ENCODE measurements at places on chromosomes 3 and 15. TPM values are rescaled to one million over a fixed set of nuclear protein-coding genes. Genes with fewer than 3 reads are reported as not detected.

UACA gene
- total RNA-seq, result 135 TPM

MTFMT gene
- total RNA-seq, result not detected

IL12A gene
- total RNA-seq, result not detected

LIPH gene
- total RNA-seq, result 15.2 TPM

GCNT3 gene
- total RNA-seq, result 16.9 TPM

KIF7 gene
- total RNA-seq, result 8.0 TPM

CACNA2D3 gene
- total RNA-seq, result 2.9 TPM

OSTN gene
- total RNA-seq, result not detected

ATP13A5 gene
- not detected for total RNA-seq

SEMA5B gene
- total RNA-seq, result 1.8 TPM

MESP2 gene
- not detected for total RNA-seq

LTF gene
- total RNA-seq, result 275 TPM

MYL3 gene
- not detected for total RNA-seq

FSD2 gene
- total RNA-seq, result not detected

SLC22A13 gene
- not detected for total RNA-seq

CCDC13 gene
- total RNA-seq, result 0.58 TPM

GRCh38 chr3:102223132-102223531 lies 211.7 kb upstream of the ZPLD1 start:
- H3K27me3 ChIP-seq, result no peaks in the 10 kb centered on the region
- no peak overlapping the region for H3K27ac ChIP-seq
- no peak for DNase-seq
- no peaks in the 10 kb centered on the region for H3K36me3 ChIP-seq
- H3K4me1 ChIP-seq, result peaks cover 15% of the 10 kb centered on the region

DNA sequence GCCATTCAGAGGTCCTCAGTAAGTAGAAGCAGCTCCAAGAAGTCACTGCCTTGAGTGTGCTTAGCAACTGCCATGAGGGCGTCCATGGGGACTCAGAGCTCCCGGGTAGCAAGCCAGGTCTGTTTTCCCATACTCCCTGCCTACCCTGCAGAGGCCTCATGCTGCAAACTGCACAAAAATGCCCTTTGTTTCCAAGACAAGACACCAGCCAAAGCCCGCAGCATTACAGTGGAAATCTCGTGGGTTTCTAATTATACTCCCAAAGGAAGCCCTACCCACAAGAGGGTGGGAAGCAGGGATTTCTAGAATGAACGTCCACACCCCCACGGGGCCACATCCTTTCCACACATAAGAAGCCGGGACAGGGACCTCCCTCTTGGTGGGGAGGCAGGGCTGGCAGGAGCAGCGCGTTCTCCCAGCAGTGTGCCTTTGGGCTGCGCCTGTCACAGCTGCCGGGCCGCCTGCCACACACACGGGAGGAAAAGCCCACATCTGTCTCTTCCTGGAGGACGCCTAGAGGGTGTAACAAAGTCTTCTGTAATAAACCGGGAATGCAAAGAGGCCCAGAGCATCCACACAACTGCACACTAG lies 31.1 kb downstream of the FAM174B start:
- H3K4me3 ChIP-seq, result no peak overlapping the region
- DNase-seq, result peak; percentile 57
- peaks cover 60% of the 10 kb centered on the region for H3K4me1 ChIP-seq
- peak overlapping the region; percentile 77 for H3K27ac ChIP-seq
- peaks cover 27% of the 10 kb centered on the region for H3K36me3 ChIP-seq
- H3K27me3 ChIP-seq, result no peaks in the 10 kb centered on the region

DNA sequence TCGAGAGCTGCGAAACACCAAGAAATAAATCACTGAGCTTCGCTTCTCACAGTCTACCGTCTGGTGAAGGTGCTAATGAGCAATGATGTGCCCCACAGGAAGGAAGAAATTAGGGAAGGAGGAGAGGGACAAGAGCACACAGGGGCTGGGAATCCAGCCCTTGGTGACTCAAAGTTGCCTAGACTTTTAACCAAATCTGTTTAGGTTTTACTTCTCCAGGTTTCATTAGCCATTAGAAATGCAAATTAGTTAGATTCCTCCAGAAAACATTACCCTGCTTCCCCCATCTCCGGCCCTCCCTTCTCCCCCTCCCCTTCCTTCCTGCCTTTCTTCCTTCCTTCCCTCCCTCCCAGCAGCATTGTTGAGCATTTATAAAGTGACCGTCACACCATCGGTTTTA lies 59.3 kb upstream of the UBE2E1 start:
- no peak overlapping the region for H3K4me3 ChIP-seq
- no peaks in the 10 kb centered on the region for H3K27me3 ChIP-seq
- no peak overlapping the region for H3K27ac ChIP-seq

- no peak overlapping the region for H3K27ac ChIP-seq
- H3K27me3 ChIP-seq, result no peaks in the 10 kb centered on the region
- no peak for DNase-seq
- H3K36me3 ChIP-seq, result peaks cover 2% of the 10 kb centered on the region
- no peak overlapping the region for H3K4me3 ChIP-seq
These were observed 24.5 kb downstream of the SEMA3G start for GRCh38 chr3:52420388-52420787.

- H3K27ac ChIP-seq, result peak overlapping the region; percentile 99
- H3K36me3 ChIP-seq, result no peaks in the 10 kb centered on the region
- H3K27me3 ChIP-seq, result no peaks in the 10 kb centered on the region
These were observed 91.5 kb upstream of the CHD2 start for GRCh38 chr15:92808598-92809063.

DNA sequence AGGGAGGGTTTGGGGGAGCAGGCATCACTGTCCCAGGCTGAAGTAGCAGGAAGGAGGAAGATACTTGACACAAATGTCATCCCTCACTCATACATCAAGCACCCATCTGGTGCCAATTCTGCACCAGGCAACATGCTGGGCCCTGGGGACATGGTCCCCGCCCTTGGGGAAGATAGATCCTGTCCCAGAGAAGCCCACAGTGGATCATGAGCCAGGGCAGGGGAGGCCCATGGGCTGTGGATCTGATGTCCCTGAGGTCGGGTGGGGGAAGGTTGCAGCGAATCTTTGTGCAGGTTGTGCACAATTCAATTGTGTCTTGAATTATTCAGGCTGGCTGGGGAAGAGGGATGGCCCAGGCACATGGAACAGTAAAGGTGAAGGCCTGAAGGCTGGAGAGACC lies 6.4 kb upstream of the CCDC33 start:
- peaks cover 4% of the 10 kb centered on the region for H3K27me3 ChIP-seq
- no peak overlapping the region for H3K4me3 ChIP-seq
- DNase-seq, result no peak
- no peaks in the 10 kb centered on the region for H3K36me3 ChIP-seq

DNA sequence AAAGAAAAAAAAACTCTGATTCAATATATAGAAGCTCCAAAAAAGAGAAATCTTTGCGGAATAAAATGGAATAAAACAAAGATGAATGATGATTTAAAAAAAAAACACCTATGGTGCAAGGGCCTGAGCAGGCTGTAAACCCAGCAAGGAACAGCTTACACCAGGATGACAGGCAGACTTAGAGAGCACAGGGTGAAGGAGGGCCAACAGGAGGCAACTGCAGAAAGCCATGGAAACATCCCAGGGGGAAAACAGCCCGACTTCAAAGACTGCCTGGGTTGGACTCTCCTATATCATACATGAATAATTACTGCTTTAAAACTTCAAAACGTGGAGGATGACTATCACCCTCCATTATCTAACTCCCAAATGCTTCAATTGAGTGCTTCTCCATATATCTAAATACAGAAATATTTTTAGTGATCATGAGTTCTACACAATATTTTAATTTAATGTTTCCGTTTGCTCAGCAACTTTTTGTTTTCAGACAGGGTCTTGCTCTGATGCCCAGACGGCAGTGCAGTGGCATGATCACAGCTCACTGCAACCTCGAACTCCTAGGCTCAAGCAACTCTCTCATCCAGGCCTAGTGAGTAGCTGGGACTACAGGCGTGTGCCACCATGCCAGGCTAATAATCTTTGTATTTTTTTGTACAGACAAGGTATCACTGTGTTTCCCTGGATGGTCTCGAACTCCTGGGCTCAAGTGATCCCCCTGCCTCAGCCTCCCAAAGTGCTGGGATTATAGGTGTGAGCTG lies 456.2 kb downstream of the TBL1XR1 start:
- DNase-seq, result no peak
- H3K27me3 ChIP-seq, result no peaks in the 10 kb centered on the region
- H3K36me3 ChIP-seq, result no peaks in the 10 kb centered on the region

DNA sequence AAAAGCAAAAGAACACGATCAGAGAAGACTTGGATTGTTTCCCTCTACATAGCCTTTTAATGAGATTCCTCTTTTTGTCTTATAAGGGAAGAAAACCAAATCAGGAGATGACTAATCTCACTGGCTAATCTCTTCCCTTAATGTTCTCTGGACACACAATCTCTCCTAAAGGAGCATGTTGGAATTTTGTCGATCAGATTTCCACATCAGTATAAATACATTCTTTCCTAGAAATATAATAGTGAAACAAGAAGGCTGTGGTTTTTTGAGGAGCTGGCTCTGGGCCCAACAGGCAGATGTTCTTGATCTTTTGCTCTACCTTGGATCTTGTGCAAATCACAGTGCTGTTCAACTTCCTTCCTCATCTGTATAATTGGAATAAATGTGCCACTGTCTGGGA lies 94.0 kb downstream of the GTPBP8 start:
- H3K36me3 ChIP-seq, result no peaks in the 10 kb centered on the region
- no peaks in the 10 kb centered on the region for H3K4me1 ChIP-seq
- H3K27ac ChIP-seq, result no peak overlapping the region

DNA sequence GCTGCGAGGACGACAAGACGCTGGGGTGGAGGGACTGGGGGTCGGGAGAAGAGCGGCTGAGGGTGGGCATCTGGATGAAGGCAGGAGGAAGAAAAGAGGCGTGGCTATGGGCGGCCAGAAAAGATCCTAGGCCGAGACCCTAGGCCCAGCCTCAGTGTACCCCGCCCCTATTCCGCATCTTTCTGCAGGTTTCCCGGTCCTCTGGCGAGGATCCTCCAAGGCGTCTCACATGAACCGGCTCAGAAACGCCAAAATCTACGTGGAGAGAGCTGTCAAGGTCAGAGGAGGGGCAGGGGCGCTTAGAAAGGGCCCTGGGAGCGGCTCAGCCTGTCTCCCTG lies 340 bp downstream of the TTLL3 start:
- no peak for DNase-seq
- peaks cover 22% of the 10 kb centered on the region for H3K4me1 ChIP-seq
- H3K36me3 ChIP-seq, result peaks cover 23% of the 10 kb centered on the region
- peak overlapping the region; percentile 66 for H3K4me3 ChIP-seq

- no peaks in the 10 kb centered on the region for H3K27me3 ChIP-seq
- H3K4me3 ChIP-seq, result no peak overlapping the region
- DNase-seq, result no peak
- H3K27ac ChIP-seq, result no peak overlapping the region
These were observed 33.9 kb upstream of the GPR160 start for GRCh38 chr3:170003881-170004356.

DNA sequence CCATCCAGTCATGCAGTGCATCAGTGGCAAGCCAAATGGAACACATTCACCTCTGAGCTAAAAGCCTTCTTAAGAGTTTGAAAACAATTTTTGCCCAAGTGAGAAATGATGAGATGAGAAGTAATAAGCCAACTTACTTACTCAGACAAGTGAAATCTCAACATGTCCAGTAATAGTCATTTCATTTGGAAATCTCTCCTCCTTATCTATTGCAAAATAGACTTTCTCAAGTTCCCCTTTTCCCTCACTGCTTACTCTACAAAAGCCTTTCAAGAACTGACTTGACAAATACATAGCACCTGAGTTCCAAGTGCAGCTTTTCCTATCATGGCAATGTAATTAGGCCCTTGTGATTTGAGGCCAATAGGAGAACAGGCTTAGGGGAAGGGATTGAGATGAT lies 282.3 kb downstream of the SLC9A9 start:
- H3K36me3 ChIP-seq, result no peaks in the 10 kb centered on the region
- no peak overlapping the region for H3K27ac ChIP-seq
- no peaks in the 10 kb centered on the region for H3K4me1 ChIP-seq

- DNase-seq, result no peak
- H3K27me3 ChIP-seq, result no peaks in the 10 kb centered on the region
- H3K36me3 ChIP-seq, result no peaks in the 10 kb centered on the region
- no peak overlapping the region for H3K4me3 ChIP-seq
These were observed 8.3 kb downstream of the HDGFL3 start for GRCh38 chr15:83199288-83199687.

DNA sequence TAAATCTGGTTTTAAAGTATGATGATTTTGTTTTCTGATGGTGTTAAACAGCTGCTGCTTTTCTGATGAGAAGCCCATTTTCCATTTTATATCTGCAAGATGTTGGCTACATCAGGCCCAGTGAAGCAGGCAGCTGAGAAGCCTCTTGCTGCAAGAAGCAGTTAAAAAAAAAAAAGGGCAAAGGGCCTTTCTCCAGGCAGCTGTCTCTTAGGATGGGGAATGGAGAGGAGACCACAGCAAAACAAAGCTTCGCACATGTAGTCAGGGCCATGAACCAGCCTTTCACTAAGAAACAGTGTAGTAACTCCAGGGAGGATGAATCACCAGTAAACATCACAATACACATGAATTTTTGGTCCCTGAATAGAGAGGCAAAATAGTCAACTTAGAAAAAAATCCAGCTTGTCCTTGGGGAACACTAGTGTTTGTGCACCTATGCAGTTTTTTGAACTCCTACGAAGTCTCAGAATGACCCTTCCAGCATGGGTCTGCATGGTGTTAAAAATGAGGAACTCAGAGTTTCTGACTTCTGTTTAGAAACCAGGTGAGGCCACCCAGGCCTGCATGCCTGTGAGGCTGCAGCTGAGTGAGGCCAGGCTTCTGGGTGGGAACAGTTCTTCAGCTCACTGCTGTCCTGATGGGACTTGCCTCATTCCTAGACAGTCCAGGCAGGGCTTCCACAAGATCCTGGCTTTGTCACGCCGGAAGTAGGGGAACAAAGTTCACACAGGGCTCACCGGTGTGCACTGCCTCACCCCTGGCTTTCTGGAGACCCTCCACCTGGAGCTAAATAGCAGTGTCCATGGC lies 518.7 kb downstream of the MCTP2 start:
- H3K27ac ChIP-seq, result no peak overlapping the region
- H3K36me3 ChIP-seq, result no peaks in the 10 kb centered on the region
- no peaks in the 10 kb centered on the region for H3K4me1 ChIP-seq

DNA sequence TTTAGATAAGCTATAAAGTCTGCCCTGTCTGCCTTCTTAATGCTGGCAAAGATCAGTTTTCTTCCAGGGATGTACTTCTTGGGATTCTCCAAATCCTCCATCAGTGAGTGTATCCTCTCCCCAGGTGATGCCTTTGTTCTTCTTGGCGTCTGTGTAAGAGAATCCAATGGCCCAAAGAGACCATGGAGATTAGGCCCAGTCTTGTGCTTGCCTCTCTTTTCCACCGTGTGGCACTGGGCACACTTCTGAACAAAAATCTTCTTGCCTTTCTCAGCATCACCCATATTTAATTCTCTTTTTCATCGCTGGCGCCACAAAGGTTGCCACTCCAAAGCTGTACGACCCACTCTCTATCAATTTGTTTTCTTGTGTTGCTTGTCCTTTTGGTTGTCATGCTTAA lies 32.2 kb upstream of the TAMM41 start:
- DNase-seq, result no peak
- no peaks in the 10 kb centered on the region for H3K4me1 ChIP-seq

- no peaks in the 10 kb centered on the region for H3K27me3 ChIP-seq
- no peak for DNase-seq
- H3K36me3 ChIP-seq, result no peaks in the 10 kb centered on the region
- H3K4me1 ChIP-seq, result no peaks in the 10 kb centered on the region
- H3K27ac ChIP-seq, result no peak overlapping the region
These were observed 349.2 kb downstream of the NAALADL2 start for GRCh38 chr3:175208326-175208725.
